Activated CD4-positive, alpha-beta T cell treated with anti-CD3 and anti-CD28 coated beads, Interleukin-2, amount 50 U/mL, for 4 hours (primary cell): ENCODE measurements at places on chromosomes 3 and 15.

DNA sequence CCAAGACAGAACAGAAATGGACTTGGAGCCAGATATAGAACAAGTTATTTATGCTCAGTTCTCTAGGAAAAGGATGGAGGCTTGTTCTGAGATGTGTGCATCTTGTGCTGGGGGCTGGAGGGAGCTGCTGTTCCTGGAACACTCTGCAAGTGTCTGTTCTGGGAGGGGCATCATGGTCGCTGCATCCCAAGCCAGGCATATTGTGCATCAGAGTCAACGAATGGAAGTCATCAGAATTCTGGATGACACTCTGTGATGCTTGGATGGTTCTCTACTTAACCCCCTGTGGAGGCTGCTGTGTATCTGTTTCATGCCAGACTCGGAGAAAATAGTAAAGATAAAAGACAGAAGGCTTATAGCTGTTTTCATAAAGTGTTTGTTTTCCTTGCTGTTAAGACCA, 34.7 kb downstream of the RPL22L1 start:
- no peak for DNase-seq

- DNase-seq, result no peak
Measured at GRCh38 chr15:39584662-39585388, 3.9 kb downstream of the THBS1 start.

- DNase-seq, result no peak
Measured at GRCh38 chr15:65512189-65512588, 5.3 kb downstream of the DPP8 start.

GRCh38 chr3:13569641-13570390, 20.9 kb downstream of the FBLN2 start:
- no peak for DNase-seq

- no peak for DNase-seq
Measured at GRCh38 chr15:69980341-69981059, 117.2 kb downstream of the TLE3 start.

DNA sequence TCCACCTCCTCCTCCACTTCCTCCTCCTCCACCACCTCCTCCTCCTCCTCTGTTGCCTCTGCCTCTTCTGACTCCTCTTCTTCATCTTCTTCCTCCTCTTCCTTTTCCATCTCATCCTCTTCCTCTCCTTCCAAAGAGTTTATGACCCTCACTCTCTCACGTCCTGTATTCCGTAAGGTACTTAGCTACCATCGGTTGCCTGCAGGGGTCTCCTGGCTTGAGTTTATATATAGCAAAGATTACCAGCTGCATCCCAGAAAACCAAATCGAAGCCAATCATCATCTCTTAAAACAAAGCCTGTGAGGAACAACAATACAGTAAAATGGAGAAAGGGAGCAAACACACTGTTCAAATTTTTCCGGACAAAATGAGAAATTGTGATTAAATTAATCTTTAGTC, 317.4 kb downstream of the C3orf38 start:
- no peak for DNase-seq

- no peak for DNase-seq
Measured at GRCh38 chr15:96972201-96972600, 641.7 kb downstream of the NR2F2 start.

GRCh38 chr3:121870717-121871116, 23.5 kb upstream of the SLC15A2 start:
- DNase-seq, result no peak

DNA sequence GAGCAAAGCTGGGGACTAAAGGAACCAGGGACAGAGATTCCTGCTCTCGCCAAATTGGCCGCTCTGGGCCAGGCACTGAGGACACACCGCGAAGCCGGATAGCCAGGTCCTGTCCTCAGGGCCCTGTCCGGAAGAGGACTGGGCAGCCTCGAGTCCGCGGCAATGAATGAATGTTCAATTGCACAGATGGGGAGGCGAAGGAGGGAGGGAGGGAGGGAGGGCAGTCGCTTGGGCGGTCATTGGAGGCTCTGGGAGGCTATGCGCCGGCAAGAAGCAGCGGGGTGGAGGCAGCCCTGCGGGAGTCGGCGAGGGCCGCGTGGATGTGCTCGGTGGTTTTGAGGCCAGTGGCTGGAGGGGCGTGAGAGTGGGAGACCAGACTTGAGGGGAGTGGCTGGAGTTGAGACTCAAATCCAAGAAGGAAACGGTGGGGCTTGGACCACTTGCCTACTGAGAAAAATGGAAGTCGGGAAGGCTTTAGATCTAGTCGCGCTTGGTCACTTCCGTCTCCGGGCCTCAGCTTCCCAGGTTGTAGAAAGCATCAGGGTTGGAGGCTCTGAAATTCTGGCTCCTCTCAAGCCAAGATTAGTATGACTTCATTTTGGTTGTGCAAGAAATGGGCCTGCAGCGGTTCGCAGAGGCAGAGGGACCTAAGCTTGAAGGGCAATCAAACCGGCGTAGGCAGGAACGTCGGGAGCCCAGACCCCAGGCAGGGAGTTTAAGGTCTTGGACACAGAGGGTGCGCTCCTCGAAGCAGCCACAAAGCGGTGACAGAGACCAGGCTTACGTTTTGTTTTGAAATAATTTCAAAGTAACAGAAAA, 21.1 kb upstream of the PLXND1 start:
- peak; percentile 62 for DNase-seq

- DNase-seq, result no peak
Measured at GRCh38 chr3:118850687-118851086, 184.0 kb downstream of the IGSF11 start.

DNA sequence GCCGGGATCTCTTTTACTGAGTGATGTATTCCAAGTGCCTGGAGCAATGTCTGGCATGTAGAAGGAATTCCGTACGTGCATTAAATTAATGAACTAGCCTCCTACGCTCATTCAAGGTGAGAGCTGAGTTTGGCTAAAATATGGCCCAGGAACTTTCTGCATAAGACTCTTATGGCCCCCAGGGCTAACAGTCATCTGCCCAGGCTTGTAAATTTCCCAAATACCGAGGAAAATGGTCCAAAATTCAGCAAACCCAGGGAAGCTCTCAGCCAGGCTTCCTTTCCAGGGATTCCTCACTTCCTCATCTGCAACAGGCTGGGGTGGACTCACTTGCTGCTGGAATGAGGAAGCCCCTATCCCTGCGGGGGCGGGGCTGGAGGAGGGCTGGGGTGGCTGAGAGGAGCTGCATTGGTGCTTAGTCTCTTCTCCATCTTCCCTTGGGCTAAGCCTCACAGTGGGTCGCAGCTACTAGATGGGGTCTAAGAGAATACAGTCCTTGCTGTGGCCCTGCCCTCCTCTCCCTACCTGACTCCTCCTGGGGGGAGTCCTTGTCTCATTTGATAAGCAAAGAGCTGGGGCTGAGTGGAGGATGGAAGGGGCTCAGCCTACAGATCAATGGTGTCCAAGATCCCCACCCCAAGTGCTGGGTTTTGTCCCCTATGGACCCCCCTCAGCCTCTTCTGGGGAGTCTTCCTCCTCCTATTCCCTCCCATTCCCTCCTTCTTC, 28.5 kb upstream of the APOD start:
- DNase-seq, result no peak

- no peak for DNase-seq
Measured at GRCh38 chr15:29840926-29841325, 18.7 kb upstream of the TJP1 start.

DNA sequence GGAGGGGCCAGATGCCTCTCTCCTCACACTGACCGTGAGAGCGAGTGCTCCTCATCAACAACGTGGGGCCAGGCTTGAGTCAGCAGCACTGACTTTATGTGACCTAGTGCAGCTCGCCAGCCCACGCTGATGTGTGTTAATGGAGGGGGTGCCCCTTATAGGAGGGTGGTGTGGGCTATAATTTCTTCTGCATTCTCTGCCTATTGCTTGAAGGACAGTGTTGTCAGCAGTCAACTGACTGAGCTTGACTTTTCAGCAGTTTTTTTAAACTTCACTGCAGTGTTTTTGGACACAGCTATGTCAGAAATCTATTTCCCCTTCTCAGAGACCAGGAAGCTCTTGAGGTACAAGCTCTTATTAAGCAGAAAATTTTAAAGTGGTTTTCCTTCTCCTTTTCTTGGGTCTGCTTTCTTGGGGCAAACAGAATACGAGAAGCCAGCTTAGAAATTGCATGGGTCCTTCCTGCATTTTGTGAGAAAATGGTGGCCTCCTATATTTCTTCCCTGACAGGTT, 304.8 kb upstream of the CTDSPL start:
- DNase-seq, result no peak

DNA sequence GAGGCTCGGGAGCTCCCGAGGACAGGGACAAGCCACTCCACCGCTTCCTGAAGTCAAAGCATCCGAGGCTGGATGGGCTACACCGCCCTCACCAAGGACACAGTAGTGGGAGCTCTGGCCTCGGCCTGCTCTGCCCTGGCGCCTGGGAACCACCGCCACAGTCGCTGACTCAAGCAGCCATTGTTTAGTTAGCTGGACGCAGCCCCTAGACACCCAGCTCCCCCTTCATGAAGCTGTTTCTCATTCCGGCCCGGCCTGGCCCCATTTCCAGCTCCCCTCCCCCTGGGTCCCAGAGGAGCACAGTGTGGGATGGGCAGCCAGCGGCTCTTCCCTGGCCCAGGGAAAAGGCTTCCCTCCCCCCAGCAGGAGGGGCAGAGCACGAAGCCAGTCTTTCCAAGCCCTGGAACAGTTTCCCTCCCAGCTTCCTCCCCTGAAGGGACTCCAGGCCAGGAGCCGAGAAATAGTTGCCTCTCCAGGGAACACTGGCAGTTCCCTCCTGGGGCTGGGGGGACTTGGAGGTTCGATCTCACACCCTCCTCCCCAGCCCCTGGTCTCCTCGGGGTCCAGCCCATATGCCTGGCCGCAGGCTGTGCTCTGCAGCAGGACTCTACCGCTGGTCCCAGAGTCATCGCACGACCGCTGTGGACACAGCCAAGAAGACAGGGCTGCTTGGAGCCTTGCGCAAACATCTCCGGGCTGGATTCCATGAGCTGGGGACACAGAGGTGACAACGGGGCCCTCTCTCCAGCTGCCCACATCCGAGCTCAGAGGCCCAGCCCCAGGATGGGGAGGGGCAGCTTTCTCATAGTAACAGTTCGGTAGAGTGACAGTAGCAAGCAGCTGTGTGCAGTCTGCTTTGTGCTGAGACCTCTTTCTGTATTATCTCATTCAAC, 10.0 kb downstream of the PLXND1 start:
- DNase-seq, result no peak

DNA sequence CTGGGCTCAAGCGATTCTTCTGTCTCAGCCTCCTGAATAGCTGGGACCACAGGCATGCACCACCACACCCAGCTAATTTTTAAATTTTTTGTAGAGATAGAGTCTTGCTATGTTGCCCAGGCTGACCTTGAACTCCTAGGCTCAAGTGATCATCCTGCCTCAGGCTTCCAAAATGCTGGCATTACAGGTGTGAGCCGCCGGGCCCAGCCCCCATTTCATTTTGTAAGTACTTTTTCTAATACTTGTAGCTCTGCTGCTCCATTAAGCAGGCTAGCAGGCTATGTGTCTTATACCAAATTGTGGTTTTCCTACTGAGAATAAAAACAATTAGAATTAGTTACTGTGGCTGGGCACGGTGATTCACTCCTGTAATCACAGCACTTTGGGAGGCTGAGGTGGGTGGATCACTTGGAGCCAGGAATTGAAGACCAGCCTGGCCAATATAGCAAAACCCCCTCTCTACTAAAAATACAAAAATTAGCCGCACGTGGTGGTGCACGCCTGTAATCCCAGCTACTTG, 22.4 kb downstream of the NIPA1 start:
- DNase-seq, result no peak

GRCh38 chr3:55122312-55122711, 194.5 kb upstream of the LRTM1 start:
- no peak for DNase-seq

- DNase-seq, result no peak
Measured at GRCh38 chr3:13142552-13143380, 69.5 kb upstream of the IQSEC1 start.

GRCh38 chr15:70466895-70467529, 296.3 kb downstream of the UACA start:
- peak; percentile 42 for DNase-seq

DNA sequence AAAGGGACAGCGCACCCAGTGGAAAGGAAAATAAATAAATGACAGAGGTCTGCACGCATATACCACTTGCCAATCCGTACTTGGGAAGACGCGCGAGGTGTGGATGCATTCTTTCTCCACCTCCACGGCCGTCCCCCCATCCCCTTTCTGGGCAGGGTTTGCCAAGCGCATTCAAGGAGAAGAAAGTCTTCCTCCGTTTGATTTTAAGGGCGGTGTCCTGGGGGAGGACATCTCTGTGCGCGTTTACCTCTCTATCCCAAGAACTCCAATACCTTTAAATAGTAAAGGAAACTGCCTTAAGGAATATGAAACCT, 576 bp upstream of the MB21D2 start:
- DNase-seq, result no peak

- DNase-seq, result no peak
Measured at GRCh38 chr3:76044601-76045600, 259.6 kb upstream of the ZNF717 start.

DNA sequence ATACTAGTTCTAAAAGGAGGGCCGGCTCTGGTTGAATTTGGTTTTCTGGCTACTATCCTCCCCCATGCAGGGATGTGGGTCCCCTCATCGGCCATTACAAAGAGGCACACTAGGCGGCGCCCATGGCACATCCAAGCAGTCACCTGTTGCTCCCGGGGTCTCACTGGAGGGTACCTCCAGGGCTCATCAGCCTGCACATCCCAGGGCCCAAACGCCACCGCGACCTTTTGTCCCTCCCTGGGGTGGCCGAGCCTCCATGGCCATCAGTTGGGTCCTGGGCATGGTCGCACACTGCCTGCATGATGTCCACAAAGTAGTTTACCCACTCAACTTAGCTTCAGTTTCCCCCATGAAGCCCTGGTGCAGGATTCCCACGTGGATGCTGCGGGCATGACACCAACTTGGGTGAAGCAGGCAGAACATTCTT, 28.3 kb downstream of the IDH3A start:
- peak; percentile 19 for DNase-seq

GRCh38 chr15:48481802-48482201, 150.6 kb downstream of the DUT start:
- no peak for DNase-seq

DNA sequence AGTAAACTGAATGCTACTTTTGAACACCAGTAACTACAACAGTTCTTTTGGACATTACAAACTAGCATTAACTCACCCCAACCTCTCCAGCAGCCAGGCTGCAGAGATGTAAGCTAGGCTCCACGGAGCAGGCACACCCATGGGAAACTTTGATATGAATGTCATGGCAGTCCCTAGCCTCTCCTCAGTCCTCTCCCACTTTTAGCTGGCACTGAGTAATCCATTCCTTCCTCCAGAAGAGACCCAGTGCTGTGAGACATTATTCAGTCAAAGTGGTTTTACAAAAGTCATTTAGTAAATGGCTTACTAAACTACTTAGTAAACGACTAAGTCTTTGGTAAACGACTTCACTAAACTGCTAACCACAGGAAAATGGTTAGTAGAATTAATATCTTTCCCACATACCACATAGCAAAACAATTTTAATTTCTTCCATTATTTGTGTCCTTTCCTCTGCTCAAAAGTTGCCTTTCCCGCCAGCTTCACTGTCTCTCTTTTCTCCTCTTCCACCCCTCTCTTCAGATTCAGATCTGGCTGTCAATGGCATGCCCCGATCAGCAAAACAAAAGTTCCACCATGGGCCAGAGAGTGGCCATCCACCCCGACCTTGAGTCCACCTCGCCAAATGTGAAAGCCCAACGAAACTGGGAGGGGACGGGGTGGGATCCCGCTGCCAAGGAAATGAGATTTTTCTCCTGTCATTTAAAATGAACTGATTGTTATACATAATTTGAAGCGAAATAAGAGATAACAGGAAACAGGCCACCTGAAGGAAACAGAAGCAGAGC, 67.5 kb upstream of the TJP1 start:
- DNase-seq, result no peak

GRCh38 chr3:134579141-134579665, 71.6 kb downstream of the KY start:
- no peak for DNase-seq

- DNase-seq, result no peak
Measured at GRCh38 chr15:57578288-57578900, 13.3 kb upstream of the MYZAP start.
